ENCODE measurements at places on chromosomes 5 and 9.

GRCh38 chr5:157285310-157286035, 19.6 kb downstream of the CYFIP2 start:
- DNase-seq, result no peak

- DNase-seq, result no peak
These were observed 39.0 kb upstream of the TMEM250 start for GRCh38 chr9:136157477-136158265.

GRCh38 chr5:134086225-134086942, 28.1 kb upstream of the TCF7 start:
- DNase-seq, result no peak

DNA sequence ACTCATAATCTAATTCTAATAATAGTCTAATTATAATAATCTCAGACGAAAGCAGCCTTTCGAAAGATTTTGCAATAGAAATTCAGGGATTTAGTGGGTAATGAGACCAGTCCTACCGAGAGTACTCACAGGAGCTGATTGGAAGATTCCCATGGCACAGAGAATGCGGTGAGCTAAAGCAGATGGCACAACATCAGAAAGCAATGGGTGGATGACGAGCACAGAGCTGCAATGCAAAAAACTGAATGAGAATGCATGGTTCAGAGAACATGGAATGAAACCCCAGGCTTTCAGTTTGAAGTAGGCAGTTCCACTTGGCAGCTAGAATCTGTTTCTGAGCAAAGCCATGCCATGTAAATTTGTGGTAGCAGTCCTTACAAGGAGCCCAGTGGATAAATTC, 78.2 kb upstream of the SPINK5 start:
- DNase-seq, result no peak

- no peak for DNase-seq
These were observed 49.2 kb upstream of the STXBP1 start for GRCh38 chr9:127562841-127563401.

DNA sequence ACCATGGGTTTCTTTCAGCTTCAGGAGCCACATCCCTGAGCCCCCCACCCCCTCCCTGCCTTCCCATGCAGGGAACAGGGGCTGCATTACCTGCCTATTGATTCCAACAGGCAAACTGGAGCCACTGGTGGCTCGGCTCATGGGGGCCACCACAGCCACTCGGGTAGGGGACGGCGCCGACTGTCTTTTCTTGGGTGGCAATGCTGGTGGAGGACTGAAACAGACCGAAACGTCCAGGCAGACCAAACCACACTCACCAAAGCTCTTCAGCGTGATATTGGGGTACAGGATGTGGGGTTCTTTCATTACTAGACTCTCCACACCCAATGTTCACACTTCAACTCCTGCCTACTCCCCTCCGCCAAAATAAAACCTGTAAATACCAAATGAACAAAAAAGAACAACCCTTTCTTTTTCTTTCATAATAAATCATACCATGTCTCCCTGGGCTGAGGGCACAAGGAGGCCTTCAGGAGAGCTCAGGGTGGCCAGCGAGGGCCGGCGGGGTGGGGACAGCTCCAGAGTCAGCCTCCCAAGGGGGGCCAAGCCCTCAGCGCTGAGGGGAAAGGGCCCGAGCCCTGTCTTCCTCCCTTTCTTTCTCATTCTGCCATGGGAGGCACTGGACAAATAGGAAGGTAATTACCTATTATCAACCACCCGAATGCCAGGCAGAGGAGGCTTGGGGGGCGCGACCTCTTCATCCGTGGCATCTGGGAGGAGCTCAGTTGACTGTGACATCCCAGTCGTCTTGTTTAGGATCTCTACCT, 83.3 kb downstream of the PRRT1B start:
- no peak for DNase-seq

DNA sequence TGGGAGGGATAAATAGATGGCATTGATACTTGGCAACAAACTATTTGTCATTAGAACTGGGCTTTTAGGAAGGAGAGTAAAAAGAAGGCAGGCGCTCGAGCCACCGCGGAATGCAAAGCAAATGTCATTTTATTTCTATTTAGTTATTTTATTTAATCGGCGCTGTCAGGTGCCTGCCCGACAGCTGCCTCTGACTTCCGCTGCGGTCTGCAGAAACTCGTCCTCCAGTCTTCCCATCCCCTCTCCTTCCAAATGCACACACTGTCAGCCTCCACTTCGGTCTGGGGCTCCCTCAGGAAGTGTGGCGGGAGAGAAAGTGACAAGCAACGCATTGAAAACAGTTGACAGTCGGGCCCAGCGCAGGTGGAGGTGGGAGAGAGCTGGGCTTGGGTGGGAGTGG, 29.3 kb downstream of the ASS1 start:
- DNase-seq, result no peak

GRCh38 chr5:820245-820644, 30.5 kb downstream of the ZDHHC11 start:
- DNase-seq, result no peak

- no peak for DNase-seq
These were observed 35.0 kb upstream of the RIC1 start for GRCh38 chr9:5593904-5594303.

DNA sequence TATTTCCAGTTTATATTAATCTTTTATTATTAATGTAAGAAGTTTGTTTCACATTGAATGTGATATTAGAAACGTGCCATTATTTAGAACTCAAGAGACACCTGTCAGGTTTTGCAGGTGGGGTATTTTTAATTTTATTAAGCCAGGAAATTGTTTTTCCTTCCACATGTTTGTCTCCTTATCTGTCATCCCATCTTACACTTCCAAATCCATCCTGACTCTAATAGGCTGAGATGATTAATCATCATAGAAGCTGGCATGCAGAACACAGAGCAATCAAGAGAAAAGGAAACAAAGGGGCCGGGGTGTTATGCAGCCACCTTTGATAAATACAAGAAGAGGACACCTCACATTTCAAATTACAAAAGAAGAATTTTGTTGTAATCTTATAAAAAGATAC, 506.5 kb downstream of the ISL1 start:
- DNase-seq, result no peak

- DNase-seq, result no peak
These were observed 1.3 kb upstream of the POU4F3 start for GRCh38 chr5:146337264-146337904.

Measured in KG1 (cell line).